GM12865 (cell line): ENCODE measurements at places on chromosomes 12 and 14.

DNA sequence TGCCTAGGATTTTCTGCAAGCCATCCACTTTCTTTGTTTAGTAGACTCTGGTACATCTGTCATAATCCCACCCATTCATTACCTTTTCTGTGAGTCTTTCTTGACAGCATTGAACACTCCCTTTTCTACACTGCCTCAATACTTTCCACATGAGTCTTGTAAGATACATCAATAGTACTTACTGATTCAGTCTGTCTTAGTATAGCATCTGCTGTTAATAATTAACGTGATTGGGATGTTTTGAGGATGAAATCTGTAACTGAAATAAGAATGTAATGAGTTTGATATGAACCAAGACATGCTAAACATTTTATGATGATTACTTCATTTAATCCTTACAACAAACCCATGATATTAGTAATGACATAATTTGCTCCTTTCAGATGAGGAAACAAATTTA, 196.2 kb upstream of the FOXG1 start:
- DNase-seq: no peak

- no peak for DNase-seq
Observed at GRCh38 chr14:30251017-30251416, 307.9 kb upstream of the G2E3 start.

DNA sequence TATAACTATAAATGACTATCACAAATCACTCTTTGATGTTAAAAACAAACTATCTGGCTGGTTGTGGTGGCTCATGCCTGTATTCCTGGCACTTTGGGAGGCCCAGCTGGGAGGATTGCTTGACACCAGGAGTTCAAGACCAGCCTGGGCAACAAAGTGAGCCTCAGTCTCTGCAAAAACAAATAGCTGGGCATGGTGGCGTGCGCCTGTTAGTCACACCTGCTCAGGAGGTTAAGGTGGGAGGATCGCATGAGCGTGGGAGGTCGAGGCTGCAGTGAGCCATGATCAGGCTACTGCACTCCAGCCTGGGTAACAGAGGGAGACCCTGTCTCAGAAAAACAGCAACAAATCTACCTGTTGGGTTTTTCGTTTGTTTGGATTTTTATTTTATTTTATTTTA, 5.4 kb downstream of the TXNRD1 start:
- DNase-seq: no peak

- DNase-seq: no peak
Observed at GRCh38 chr12:63005382-63005781, 70.4 kb upstream of the PPM1H start.

DNA sequence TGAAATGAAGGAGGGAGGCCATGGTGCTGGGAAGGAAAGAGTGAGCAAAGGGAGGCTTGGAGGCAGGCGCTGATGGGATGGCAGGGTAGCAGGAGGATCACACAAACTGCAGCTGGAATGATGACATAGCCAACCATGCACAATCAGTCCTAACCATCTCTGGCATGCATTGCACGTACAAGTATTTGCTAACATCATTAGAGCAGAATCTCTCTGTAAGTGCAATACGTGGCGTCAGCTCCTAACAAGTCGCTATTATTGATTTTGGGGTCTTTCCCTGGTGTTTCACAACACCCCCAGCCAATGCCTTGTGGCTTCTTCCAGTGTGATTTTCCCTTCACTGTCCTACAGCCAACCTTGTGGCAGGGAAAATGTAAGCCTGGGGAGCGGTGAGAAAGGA, 18.5 kb downstream of the BDKRB1 start:
- DNase-seq: no peak

- DNase-seq: no peak
Observed at GRCh38 chr14:90536511-90537191, 139.8 kb downstream of the CALM1 start.

- DNase-seq: no peak
Observed at GRCh38 chr12:1726753-1727152, 35.9 kb downstream of the ADIPOR2 start.

- DNase-seq: no peak
Observed at GRCh38 chr12:108679106-108679681, 45.5 kb upstream of the SELPLG start.

GRCh38 chr12:34398706-34399630, 376.7 kb downstream of the ALG10 start:
- DNase-seq: no peak

DNA sequence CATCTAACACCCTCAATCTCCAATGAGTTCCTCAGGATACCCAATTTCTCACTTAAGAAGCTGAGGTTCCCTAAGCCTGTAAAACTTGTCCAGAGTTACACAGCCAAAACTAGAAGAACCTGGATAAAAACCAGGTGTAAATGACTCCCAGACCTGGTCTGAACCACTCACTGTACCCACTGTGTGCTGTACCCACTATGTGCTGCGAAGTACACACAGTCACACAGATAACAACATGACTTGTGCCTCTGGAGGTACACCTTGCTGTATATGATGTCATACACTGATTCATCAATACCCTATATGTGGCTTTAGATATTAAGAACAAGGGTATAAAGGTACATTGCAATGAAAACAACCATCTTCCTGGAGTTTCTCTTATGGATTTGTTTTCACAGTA, 66.1 kb downstream of the PPM1H start:
- DNase-seq: no peak

DNA sequence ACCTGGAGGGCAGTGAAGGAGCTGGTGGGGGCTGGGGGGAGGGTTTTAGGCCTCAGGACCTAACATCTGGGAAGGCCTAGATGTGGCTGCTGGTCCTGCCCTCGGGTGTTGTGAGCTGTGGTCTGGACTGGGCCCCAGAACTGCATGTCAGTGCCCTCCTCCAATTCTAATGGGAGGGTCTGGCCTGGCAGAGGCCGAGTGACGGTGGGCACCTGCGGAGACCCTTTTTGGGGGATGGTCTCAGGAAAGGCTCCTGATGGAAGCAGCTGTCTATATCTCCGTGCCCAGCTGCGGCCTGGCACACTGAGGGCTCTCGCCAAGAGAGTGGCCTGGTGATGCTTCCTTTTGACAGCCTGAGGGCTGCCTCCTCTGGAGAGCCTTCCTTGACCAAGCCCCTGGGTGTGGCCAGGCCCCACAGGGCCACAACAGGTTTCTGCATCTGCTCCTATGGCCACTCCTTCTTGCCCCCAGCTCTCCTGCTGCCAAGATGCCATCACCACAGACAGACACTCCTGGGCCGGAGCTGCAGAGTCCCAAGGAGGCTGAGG, 5.3 kb downstream of the EXOC3L4 start:
- no peak for DNase-seq

DNA sequence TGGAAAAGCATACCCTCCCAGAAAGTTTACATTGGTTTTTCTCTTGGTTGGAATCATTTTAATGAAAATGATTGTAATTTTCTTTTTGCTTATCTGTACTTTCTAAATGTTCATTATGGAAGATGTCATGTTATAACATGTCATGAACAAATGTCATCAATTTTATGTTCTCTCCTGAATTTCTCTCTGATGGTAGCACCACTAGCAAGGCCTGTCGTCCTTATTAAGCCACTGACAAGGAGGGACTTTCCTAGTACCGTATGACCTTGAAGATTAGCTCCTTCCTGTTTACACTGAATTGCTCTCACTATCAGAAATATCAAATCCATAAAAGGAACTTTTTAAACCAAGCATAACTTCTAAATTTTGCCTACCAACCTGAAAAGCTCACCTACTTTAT, 99.0 kb downstream of the ESR2 start:
- DNase-seq: peak; percentile 71

DNA sequence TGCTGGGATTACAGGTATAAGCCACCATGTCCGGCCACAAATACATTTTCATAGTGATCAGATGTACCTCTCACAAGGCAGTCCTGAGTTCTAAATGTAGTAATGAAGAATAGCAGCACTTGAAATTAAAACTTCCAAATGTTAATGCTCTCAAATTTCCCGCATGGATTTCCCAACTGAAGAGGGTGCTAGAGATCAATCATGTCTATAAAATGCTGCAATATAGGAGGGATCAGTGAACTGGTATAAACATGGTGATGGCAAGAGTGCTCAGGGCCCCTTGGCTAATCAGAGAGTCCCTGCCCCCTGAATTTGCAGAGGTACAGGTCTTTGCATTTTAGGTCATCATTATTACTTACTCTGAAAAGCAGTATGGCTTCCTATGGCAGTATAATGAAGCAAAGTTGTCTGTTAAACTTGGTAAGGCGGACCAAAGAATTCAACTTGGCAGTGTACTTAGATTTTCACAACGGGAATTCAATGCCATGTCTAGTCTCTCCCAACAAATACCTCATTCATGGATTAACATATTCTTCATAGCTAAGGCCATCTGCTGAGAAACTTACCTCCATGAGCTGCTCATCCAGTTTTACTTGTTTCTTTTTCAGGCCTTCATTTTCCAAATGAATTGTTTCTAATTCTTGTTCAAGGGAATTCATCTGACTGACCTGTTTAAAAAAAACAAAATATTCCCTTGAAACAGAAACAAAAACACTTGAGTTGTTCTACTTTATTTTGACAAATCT, 67.0 kb upstream of the SAV1 start:
- no peak for DNase-seq

GRCh38 chr12:130572553-130572952, 143.5 kb downstream of the RIMBP2 start:
- no peak for DNase-seq

DNA sequence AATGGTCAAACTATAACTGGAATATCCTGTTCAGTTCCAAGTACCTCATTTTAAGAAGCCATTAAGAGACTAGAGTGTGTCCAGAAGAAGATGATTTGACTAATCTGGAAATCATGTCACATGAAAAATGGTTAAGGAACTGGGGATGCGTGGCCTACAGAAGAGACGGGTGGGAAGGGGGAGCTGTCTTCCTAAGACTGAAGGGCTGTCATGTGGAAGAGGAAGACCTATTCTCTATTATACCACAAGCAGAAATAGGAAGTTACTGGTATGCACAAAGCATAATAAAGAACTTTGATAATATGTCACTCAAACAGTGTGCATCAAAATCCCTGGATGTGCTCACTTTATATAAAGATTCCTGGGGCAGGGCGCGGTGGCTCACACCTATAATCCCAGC, 50.3 kb downstream of the HECTD4 start:
- no peak for DNase-seq

DNA sequence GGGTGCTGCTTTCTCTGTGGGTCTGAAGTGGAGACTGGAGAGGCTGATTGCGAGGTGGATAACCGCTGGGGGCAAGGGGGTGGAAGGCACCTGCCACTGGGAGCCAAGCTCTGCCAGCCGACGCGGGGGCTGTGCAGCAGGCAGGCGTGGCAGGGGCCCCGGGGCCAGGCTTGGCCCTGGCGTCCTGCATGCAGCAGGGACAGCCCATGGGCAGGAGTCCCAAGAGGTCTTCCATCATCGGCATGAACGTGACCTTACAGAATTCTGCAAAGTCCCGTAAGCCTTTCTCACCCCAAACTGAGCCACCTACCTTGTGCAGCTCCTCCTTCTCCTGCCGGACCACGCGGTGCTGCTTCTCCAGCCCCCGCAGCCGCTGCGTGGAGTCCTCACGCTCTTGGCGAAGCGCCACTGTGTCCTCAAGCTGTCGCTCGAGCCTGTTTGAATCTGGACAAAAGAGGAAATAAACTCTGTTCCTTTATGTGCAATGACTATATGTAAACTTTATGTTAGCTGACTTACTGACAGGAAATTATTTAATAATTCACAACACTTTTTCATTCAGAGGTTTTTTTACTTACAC, 51.3 kb downstream of the AMN start:
- no peak for DNase-seq

- DNase-seq: peak; percentile 62
Observed at GRCh38 chr12:116880817-116881324, 370 bp downstream of the HRK start.

DNA sequence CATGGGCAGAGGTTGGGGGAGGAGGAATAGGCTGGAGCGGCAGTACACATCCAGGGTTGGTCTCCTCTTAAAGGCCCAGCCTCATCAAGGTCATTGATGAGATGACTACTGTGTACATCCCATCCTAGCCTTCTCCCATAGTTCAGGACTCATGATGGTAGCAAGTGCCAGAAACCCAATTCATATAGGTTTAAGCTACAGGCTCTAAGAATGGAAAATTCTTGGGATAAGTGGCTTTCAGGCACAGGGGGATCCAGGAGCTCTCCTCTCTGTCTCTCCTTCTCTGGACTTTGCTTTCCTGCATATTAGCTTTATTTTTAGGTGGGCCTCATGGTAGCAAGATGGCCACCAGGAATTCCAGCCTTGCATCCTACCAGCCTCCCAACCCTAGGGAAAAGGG, 6.3 kb downstream of the SDSL start:
- no peak for DNase-seq

GRCh38 chr14:22955702-22956569, 954 bp downstream of the HAUS4 start:
- no peak for DNase-seq

DNA sequence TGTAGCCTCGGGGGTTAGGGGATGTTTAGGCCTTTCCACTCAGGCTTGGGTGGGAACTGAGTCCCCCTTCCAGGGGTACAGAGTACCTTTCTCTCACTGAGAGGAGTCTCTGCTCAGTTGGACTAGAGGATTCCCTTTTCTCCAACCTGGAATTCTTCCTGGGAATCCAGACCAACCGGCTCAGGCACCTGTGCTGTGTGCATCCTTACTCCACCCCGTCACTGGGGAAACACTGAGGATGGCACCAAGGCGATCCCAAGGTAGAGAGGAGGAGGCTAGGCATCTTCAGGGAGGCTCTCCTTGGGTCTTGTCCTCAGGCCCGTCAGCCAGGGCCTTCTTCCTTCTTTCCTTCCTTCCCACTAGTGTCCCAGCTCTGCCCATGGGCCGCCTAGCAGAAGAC, 871 bp upstream of the TGM1 start:
- no peak for DNase-seq

GRCh38 chr14:96564389-96564788, 62.2 kb downstream of the PAPOLA start:
- DNase-seq: no peak

GRCh38 chr12:52622349-52622748, 4.0 kb upstream of the KRT73 start:
- DNase-seq: no peak

DNA sequence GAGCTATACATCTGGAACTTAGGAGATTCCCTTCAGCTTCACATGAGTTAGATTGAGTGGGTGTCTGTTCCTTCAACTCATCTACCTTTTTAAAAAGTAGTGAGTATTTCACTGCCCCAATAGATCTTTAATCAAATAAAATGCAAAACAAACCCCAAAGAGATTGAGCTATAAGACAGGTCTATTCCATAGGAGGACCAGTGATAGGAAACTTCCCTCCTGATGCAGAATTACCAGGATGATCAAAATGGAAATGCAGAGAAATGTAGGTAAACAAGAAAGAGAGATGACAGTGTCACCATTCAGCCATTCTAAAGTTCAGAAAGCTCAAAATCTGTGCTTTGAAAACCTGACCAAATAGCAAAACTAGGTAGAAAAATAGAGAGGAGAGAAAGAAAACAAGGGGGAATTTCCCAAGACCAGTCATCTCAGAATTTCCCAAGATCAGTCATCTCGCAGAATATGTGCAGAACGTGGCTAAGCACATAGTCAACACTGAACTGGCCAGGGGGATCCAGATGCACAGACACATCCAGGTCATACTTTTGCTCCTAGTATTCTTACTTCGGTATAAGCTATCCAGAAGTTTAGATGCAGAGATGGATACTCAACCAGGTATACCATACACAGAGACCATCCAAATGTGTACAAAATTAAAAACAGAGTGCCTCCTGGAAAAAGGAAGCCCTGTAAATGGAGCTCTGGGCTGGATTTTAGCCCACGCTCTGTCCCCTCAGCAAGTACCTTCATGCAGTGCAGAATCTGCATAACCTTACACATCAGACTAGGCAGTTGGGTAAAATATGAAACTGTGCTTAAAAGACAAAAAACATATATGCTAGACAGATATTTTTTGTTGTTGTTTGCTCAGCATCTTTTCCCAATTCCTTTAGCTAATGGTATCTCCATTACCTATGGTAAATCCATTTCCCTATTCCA, 27.4 kb downstream of the SLC41A2 start:
- DNase-seq: peak; percentile 87

GRCh38 chr14:29823816-29824215, 103.8 kb downstream of the PRKD1 start:
- no peak for DNase-seq
